ENCODE measurements at places on chromosomes 3 and 15.

GRCh38 chr15:31392761-31393401 is 66.2 kb downstream of the KLF13 start:
- DNase-seq = no peak

GRCh38 chr3:100108464-100109079 is 5.7 kb downstream of the FILIP1L start:
- DNase-seq = no peak

- no peak for DNase-seq
Observed at GRCh38 chr3:14358426-14359211, 43.8 kb upstream of the SLC6A6 start.

DNA sequence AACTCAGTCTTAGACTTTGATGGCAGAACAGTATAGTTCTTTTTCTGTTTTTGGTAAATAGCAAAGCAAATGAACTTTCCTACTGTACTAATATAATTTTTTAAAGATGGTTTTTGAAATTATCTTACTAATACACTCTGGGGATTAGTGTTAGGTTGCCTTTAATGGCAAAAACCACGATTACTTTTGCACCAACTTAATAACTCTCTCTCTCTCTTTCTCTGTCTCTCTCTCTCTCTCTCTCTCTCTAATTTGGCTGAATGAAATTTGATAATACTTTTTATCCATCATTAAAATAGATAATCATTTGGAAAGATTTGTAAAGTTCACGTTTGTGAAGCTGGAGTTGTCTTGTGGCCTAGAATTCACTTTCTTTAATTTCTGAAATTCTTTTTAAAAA is 257.8 kb downstream of the LPP start:
- no peak for DNase-seq

DNA sequence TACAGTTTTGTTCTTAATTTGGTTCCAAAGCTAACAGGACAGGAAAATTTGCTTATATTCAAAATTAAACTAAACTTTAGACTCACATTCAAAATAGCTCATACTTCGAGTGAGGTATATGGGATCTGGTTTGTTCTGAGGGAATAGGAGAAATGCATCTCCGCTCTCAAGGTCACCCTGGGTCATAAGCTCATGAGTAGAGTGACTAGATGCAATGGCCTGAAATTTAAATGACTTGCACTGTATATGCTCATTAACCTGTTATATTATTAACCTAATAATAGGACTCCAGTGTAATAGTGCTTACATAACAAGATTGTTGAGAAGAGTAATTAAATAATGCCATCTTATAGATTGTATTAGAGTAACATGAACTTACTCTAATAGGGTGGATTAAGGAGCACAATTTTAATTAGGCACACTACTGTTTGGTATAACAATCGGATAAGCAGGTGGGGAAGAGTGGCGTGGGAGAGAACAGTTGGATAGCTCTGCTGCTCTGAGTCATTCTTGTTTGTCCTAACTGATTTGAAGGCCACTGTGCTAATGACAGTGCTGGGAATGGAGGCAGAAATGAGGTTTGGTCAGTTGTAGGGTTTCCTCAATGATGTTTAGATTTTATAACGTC is 5.2 kb downstream of the NKTR start:
- DNase-seq = no peak

- no peak for DNase-seq
Observed at GRCh38 chr3:190169877-190170276, 49.2 kb upstream of the P3H2 start.

DNA sequence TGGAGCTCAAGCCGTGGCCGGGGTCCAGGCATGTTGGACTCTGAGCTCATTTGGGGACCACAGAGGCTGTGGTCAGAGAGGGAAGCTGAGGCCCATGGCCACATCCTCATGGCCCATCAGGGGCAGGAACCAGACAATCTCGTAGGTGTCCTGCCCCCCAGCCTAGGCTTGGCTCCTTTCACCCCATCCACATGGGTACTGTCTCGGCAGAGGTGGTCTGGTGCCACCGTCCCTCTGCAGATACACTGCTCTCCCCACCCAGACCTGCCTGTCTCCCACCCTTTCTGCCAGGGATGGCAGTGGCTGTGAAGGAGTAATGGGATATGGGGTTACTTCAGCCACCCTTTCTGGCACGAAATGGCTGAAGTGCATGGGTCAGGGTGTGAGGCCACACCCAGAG is 7.9 kb downstream of the PRSS50 start:
- DNase-seq = no peak

DNA sequence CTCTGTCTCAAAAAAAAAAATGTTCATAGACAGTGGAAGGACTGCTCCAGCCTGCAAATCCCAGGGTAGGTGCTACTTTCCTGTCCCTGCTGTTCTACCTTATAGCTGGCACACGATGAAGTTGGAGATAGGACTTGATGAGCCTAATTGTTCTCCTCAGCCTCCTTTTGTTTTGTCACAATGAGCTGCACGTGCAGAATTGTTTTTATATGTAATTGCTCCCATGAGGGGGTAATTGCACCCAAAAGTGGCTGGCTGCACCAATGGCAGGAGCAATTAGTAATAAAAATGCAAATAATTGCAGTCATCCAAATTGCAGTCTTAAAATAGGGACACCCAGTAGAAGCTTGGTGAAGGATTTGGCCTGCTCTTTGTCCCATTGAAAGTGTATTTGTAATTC is 63.0 kb upstream of the PFN2 start:
- DNase-seq = no peak

- DNase-seq = no peak
Observed at GRCh38 chr3:70658513-70659310, 346.3 kb upstream of the MDFIC2 start.

Data from natural killer cell treated with Interleukin-12 subunit alpha and Interleukin-12 subunit beta and Interleukin-15 and Interleukin-18, amount 100 ng/mL, for 72 hours (primary cell).